Activated T-helper 1 cell treated with Interleukin-2 at 50 U/mL for 16 hours (primary cell): ENCODE measurements at places on chromosomes 11 and 22.

DNA sequence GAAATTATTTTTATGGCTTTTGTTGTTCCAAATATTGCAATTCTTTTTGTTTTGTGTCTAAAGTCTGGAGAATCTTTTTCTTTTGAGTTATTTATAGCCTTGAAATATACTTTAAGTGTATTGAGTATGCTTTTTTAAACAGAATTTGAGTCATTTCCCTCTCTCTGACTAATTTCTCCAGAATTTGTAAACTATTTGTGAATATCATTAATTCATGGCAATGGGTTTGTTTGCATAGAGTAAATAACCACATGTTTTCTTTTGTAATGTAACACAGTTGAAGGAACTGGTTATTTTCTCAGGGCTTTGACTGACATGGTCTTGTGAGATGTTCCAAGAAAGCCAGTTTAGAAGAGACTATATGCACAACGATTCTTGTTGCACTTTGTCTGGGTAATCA lies 30.9 kb upstream of the MPEG1 start:
- no peak for DNase-seq

DNA sequence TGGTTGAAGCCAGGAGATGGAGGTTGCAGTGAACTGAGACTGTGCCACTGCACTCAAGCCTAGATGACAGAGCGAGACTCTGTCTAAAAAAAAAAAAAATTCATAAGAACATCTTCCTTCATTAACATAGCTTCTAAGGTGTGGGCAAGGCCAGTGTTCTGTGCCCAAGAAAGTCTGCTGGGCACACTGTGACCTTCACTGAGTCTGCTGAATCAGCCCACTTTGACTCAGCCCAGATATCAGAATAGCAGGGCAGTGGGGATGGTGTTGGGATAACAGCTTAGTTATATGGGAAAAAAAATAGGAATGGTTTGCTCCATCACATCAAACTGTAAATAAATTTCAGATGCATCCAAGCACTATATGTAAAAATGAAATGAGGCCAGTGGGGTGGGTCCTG lies 32.4 kb upstream of the XBP1 start:
- DNase-seq, result no peak

DNA sequence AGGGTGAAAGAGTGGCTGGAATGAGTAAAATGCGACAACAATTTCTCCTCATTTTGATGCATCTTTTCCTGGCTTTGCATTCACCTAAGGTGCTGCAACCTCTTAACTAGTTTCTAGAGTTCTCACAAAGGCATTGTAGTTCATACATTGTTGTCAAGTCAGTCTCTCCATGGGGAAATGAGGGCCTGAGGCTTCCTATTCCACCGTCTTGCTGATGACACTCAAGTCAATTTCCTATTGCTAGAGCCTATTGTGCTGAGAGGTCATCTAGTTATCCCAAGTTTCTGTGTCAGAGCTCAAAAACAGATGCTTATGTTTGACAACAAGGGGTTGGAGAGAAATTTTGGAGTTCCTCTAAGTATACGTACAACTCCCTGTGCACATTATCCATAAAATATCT lies 11.6 kb upstream of the MS4A6A start:
- DNase-seq, result no peak

DNA sequence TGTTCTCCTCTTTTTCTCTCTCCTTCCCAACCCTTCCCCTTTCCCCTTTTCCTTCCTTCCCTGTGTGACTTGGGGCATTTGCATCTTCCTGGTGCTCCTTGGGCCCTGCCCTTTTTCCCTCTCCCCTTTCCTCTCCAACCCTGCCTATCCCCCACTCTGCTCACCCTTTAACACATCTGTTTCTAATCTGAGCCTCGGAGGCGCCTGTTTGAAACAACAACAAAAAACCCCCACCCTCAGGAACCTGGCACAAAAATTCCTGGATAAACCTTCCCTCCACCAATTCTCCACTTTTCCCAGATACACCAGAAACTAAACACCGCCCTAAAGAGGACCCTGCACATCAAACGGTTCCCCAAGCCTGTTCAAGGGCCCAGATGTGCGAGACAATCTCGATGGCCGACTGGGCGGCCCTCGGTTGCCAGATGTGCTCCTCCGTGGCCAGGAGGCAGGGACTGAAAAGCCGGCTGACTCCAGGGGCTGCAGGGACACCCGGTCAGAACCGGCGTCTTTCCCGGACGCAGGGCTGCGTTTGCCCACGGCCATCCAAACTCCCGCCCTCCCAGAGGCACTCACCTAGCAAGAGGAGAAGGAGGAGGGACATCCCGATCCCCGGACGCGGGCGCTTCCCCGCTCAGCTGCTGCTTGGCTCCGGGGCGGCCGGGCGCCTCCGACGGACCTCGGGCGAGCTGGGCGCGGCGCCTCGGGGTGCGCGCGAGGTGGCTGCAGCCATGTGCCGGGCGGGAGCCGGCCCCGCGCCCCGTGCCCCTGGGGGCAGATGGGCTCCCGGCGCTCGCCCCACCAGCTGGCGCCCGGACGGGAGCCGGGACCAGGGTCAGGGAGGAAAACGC lies 486 bp downstream of the CLMP start:
- DNase-seq, result no peak

- no peak for DNase-seq
Measured at GRCh38 chr11:72191961-72192381, at the start of gene FOLR1. FOLR1 (plus strand) TSS chr11:72192140; CDS start chr11:72192174, 34 bp downstream.

DNA sequence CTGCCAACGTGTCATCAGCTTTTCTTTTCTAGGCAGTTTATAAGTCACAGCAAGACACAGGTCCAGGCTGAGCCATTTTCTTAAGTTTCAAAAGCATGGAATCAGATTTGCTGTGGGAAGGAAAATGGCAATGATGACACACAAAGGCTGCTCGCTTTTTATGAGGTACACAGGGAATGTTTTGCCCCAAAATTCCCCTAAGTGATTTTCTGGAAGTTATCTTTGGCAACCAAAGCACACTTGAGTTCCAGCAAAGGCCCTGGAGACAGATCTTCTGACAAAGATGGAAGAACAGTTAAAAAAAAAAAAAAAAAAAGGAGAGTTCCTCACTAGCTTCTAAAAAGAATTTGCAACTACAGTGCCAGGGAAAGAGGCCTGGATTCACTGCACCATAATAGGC lies 260.8 kb downstream of the LARGE1 start:
- no peak for DNase-seq

DNA sequence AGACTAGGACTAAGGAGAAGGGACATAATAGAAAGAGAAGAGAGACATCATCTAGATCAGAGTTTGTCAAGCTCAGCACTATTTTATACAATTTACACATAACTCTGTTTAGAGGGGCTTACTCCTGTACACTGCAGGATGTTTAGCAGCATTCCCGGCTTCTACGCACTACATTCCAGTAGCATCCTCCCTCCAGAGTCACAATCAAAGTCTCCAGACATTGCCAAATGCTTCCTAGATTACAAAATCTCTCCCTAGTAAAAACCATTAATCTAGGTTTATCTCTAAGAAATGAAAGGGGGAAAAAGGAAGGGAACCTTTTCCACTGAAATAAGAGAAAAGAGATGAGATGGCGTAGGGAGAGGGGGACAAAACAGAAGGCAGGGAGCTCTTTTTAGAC lies 4.0 kb downstream of the USP28 start:
- no peak for DNase-seq

DNA sequence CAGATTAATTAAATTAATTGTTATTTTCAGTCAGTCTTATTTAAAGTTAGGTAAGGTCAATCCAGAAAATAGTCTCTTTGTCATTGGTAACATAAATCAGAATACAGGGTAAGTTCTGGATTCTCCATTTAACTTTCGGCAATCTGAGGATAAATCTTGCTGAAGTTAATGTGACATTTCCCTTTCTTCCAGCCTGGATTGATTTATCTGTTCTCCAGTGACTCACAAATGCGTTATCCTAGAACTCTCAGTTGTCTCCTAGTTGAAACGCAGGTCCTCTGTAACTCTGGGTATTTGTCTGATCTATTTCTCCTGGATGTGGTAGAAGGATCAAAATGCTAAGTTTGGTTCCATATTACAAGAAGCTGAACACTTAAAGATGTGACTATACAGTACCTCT lies 21.0 kb downstream of the OR51E1 start:
- no peak for DNase-seq

DNA sequence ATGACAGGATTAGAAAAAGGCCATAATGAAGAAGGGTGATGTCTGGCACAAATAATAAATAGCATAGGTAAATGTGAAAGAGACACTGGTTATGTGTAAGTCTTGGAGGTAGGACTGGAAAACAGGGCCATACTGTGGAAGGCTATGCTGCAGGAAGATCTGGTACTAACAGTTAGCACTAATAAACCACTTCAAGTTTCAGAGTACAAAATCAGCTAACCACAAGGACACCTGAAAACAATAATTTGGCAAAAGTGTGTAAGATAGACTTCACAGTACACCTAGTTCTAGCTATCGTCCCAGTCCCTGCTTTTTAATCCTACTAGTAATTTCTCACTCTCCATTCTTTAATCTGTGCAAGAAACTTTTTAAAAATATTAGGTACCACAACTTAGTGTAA lies 44.3 kb downstream of the CWF19L2 start:
- DNase-seq, result no peak

DNA sequence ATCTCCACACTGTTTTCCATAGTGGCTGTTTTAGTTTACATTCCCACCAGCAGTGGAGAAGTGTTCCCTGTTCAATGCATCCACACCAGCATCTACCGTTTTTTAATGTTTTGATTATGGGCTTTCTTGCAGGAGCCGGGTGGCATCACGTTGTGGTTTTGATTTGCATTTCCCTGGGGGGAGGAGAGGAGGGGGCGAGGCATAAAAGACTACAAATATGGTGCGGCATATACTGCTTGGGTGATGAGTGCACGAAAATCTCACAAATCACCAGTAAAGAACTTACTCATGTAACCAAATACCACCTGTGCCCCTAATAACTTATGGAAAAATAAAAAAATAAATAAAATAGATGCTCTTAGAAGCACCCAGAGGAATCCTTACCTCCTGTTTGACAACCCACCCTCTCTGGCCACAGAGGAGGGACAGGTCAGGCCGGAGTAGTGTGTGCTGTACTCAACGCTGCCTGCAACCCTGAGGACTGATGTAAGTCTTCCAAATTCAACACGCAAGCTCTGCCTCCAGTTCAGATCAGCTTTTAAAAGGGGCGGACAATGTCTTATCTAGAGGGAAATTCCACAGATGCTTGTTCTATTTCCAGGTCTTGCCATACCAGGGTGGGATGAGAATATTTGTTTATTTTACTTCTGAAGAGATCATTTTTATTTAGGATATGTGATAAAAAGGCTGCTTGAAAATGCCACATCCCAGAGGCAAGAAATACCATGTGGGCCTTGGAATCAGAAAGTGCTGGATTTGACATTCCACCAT lies 329.6 kb upstream of the B3GAT1 start:
- DNase-seq, result no peak

DNA sequence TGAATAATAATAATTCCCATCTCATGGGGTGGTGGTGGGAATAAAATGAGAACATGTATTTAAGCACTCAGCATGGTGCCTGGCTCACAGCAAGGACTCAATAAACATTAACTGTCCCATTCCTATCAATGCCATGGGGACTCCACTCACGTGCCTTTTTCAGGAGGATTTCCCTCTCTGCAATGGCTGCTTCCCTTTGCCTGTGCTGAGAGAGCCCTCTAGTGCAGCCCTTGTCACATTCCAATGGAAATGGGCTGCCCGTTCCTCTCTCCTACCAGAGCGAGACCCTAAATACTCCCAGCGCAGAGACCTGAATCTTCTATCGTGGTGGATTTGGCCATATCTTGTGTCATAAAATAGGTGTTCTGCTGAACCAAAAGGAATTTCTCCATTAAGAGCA lies 621.5 kb upstream of the B3GAT1 start:
- DNase-seq, result no peak

GRCh38 chr22:44164031-44164430 lies 16.7 kb upstream of the PARVG start:
- DNase-seq, result no peak

GRCh38 chr11:73999581-74000306 lies 9.1 kb downstream of the UCP3 start:
- no peak for DNase-seq

DNA sequence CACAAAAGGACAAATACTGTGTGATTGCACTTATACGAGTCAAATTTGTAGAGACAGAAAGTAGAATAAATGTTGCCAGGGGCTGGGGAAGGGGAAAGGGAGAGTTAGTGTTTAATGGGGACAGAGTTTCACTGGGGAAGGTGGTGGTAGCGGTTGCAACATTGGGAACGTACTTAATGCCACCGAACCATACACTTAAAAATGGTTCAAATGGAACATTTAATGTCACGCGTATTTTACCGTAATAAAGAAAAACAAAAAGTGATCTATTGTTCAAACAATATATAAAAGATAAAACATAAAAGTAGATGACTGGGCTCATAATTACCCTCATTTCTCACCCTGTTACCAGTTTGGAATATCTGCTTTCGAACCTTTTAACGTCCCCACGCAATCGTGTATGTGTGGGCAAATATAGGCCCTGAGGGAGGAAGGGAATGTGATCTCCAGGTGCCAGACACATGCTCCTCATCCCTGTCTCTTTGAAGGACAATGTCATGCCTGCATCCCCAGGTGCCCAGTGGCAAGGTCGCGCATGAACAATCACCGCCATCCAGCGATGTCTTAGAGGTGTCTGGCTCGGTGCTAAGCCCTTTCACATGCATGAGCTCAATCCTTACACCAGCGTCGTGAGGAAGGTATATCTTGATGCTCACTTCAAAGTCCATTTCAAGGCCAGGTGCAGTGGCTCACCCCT lies 35.3 kb downstream of the LIF start:
- DNase-seq, result no peak

GRCh38 chr22:22825213-22825593 lies 62.4 kb upstream of the IGLL5 start:
- DNase-seq, result no peak

GRCh38 chr11:30876663-30877396 lies 290.7 kb upstream of the MPPED2 start:
- no peak for DNase-seq

DNA sequence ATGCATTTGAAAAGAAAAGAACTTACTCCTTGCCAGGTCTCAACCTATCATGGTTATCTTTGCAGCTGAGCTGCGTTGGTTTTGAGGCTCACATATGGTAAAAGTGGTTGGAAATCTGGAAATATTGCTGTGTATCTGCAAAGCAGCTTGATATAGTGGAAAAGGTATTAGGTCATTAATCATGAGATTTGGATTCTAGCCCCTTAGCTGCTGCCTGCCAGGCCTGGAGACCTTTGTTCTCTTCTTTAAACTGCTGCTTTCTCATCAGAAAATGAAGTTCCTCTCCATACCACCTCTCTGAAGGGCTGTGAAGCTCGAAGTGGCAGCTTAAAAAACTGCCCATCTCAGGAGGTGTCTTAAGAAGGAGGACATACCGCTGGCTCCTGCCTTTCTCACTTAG lies 5.7 kb downstream of the PPARA start:
- DNase-seq, result no peak

- DNase-seq, result no peak
Measured at GRCh38 chr11:105220121-105220520, 80.6 kb upstream of the CARD18 start.

- no peak for DNase-seq
Measured at GRCh38 chr11:84655712-84656111, 971.4 kb downstream of the DLG2 start.

- DNase-seq, result no peak
Measured at GRCh38 chr11:87031433-87032170, 6.1 kb upstream of the TMEM135 start.

- no peak for DNase-seq
Measured at GRCh38 chr11:42410251-42410955, 901.4 kb upstream of the API5 start.

GRCh38 chr22:20147237-20147988 lies 3.4 kb downstream of the CCDC188 start:
- no peak for DNase-seq

GRCh38 chr22:50258361-50259292 lies 2.9 kb downstream of the MAPK12 start:
- no peak for DNase-seq
